Stimulated activated CD8-positive, alpha-beta memory T cell treated with anti-CD3 and anti-CD28 coated beads, Interleukin-15, amount 100 ng/mL, for 48 hours (primary cell): ENCODE measurements at places on chromosomes 2 and 18.

- DNase-seq, result no peak
Observed at GRCh38 chr2:207960911-207961310, 64.4 kb downstream of the PLEKHM3 start.

DNA sequence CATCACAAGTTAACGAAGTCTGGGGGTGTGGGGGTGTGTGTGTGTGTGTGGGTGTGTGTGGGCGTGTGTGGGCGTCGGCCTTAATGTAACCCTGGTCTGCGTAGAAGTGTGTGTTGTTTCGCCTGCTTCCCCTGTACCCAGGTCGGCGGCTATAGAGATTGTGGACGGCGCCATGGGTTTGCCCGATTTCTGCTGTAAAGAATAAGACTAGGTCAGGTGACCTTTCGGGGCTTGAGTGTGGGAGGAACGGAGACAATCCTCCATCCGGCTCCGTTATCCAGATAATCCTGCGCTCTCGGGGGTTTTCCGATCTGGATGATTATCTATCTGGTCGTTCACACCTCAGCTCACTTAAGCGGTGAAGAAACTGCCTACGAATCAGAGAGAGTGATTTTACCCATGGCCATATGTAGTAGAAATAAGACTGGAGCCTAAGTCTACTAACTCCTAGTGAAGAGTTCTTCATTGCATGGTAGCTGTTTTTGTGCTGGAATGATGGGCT, 543 bp downstream of the HADHB start:
- DNase-seq, result peak; percentile 28

GRCh38 chr18:63686871-63687270, 15.9 kb upstream of the SERPINB11 start:
- no peak for DNase-seq

- DNase-seq, result no peak
Observed at GRCh38 chr2:74095632-74096031, 52.1 kb downstream of the BOLA3 start.

DNA sequence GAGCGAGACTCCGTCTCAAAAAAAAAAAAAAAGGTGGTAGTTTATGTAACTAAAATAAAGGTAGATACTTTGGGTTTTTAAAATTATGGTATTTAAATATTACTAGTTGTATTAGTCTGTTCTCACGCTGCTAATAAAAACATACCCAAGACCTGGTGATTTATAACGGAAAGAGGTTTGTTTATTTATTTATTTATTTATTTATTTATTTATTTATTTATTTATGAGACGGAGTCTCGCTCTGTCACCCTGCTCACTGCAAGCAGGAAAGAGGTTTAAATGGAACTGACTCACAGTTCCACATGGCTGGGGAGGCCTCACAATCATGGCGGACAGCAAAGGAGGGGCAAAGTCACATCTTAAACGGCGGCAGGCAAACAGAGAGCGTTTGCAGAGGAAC, 196.0 kb downstream of the CALCRL start:
- DNase-seq, result no peak
